Skeletal muscle cell (primary cell): ENCODE measurements at places on chromosomes 7 and 10.

GRCh38 chr10:101214446-101215396, 14.5 kb downstream of the LBX1 start:
- DNase-seq, result no peak

DNA sequence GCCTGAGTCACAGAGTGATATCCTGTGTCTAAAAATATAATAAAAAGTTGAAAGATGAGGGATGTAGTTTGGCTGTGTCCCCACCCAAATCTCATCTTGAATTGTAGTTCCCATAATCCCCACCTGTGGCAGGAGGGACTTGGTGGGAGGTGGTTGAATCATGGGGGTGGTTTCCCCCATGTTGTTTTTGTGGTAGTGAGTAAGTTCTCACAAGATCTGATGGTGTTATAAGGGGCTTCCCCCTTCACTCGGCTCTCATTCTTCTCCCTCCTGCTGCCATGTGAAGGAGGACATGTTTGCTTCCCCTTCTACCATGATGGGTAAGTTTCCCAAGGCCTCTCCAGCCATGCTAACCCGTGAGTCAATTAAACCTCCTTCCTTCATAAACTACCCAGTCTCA, 25.1 kb upstream of the UBE3C start:
- DNase-seq, result no peak

DNA sequence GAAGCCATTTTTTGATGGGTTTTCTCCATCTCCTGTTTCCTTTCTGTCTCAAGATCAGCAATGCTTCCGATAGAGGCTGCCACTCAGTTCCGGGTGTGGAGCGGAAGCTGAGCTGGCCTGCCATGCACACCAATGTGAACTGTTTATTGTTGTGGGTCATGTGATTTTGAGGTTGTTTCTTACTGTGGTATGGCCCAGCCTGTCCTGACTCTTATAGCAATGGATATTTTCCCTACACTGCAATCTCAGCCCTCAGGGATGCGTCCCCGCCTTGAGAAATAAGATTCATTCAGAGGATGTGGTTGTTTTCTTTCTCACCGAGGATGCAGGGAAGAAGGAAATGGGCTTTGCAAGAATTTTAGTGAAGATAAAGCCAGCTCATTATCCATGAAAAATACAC, 134.7 kb downstream of the PFKFB3 start:
- DNase-seq, result no peak

- DNase-seq, result no peak
Observed at GRCh38 chr7:106634958-106635357, 26.0 kb downstream of the CCDC71L start.

- DNase-seq, result peak; percentile 14
Observed at GRCh38 chr10:59181668-59182067, 5.2 kb downstream of the PHYHIPL start.

DNA sequence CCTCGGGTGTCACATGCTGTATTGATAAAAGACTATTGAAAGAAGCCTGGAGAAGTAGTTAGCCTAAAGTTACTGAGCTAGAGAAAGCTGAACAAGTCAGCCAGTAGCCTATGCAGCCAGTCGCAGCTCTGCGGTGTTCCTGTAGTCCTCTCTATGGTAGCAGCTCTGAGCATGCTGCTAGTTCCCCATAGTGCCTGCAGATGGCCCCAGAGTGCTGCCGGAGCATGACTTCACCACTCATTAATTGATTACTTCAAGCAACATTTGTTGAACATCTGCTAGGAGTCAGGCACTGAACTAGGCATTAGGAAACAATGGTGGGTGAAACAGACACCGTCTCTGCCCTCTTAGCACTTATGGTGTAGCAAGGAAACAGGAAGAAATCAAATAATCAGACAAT, 422.7 kb downstream of the SORCS3 start:
- DNase-seq, result no peak

DNA sequence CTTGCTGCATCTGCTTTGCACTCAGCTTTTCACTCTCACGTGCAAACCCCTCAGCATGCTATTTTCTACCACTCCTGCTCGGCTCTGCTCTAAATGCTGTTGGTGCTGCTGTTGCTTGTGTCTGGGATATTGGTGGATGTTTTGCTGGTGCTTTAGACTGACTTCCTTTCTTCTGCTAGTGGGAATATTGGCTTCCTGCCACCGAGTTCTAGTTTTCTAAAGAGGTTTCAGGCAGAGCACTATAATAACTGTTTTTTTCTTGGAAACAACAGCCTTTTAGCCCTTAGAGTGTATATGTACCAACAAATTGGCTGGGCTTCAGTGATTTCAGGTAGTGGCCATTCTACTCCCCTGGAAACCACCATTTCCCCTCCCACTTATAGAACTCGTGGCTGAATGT, 27.8 kb downstream of the TMEM236 start:
- DNase-seq, result no peak

- peak; percentile 66 for DNase-seq
Observed at GRCh38 chr7:81004098-81004497, 85.2 kb upstream of the SEMA3C start.

DNA sequence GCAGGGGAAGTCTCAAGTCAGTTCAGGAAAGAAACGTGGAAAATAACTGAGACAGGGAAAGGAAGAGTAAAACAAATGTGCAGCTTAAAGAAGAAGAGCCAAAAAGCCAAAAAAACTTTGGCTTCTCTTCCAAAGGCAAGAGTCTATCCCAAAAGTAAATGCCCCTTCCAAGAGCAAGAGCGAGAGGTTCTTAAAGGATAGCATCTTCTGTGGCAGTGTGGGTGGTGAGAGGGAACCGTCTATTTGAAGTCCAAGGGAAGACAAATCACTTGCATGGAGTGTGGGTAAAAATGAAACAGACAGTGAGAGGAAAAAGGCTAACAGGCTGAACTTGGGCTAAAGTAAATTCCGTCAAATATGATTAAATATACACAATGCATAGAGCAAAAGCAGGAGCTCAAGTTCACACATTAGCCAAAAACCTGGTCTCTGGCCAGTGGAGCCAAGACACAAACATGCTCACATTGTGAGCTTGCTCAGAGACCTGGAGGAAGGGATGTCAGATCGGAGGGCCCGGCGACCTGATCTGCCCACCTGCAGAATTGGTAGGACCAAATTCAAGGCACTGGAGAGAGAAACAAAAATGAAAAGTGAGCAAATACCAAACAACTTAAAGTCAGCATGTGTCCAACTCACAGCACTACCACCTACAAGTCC, 87.0 kb downstream of the PIK3CG start:
- no peak for DNase-seq

DNA sequence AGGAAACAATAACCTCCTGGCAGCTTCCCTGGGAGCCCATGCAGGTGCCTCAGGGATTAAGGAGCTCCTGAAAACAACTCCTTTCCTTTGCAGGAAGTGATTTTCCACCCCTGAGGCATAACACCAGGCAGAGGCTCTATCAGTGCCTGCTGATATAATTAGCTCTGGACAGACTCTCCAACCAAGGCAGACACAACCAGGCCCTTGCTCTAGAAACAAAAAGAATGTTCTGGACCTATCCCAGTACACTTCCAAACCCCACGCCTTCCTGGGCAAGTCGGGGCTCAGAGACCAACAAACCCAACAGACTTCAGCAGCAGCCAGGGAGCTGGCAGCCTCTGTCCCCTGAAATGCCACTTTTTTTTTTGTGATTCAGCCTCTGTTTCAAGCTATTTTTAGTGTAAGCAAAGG, 247.1 kb downstream of the KCNMA1 start:
- DNase-seq, result no peak

- no peak for DNase-seq
Observed at GRCh38 chr7:95694334-95694733, 78.0 kb upstream of the DYNC1I1 start.

DNA sequence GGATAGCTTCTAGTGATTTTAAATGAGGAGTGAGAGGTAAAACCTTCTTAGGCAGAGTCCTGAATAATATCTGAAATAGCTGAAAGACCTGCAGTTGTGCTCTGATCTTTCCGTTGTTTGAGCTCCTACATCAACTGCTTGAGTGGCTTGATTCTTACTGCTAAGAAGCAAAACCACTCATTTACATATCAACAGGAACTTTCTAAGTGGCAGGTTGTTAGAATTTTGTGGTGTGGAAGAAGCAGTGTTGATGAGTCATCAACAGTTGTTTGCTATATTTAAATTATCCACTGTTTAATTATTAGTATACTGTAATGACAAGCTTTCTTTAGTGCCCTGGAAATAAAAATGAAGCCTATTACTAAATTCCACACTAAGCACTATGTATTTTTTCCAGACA, 689.5 kb downstream of the DNAJB9 start:
- DNase-seq, result no peak

DNA sequence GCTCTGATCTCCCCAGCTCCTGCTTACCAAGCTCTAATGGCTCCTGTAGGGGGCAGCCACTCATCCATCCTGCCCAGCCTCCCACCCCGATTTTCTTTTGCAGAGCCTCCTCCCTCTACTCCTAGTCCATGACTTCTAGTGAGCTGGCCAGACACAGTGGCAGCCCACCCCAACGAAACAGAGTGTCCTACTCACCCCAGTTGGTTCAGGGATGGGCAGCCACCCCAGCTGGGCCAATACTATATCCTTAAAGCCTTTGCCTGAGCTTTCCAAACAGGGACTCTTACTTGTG, 77.1 kb downstream of the GRID1 start:
- no peak for DNase-seq

DNA sequence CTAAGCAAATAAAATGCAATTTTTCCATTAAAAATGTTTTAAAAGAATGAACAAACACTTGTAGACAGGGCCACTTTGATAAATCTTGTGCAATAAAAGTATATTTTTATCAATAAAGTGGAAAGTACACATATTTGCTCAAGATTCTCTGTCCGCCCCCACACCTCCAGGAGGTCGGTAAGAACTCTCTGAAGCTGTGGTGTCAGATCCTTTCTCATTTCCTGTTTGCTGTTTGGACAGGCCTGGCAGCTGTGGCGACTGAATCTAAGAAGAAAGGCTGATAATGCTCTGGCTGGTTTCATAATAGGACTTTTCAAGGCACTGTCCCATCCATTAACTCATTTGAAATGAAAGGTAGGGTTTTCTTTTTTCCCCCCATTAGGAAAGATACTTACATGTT, 15.3 kb upstream of the ASB4 start:
- DNase-seq, result peak; percentile 59

- DNase-seq, result no peak
Observed at GRCh38 chr10:124605001-124605370, 139.2 kb downstream of the FAM53B start.

DNA sequence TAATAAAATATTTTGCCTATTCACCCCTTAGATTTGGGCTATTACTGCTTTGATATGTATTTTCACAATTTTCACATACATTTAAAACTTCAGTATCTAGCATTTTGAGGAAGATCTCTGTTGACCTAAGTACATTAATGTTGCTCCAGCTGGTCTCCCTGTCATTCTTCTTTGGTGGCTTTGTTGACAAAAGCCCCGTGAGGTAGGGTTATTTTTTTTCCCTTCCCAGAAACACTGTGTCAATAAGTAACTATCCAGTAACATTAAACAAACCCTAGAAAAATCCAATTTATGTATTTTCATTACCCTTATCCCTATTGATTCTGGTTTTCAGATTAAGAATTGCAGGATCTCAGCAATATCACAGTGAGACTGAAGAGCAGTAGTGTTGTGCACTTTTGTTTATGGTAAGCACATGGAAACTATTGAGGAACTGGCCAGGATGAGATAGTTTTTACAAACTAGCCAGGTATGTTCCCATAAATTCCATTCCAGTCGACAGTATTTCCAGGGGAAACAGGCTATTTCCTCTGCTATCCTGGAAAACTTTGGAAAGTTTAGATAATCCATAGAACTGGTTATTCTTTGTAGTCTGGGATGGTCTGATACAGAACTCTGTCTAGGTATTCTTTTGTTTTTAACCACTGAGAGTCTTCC, 198.2 kb downstream of the PON1 start:
- DNase-seq, result no peak

DNA sequence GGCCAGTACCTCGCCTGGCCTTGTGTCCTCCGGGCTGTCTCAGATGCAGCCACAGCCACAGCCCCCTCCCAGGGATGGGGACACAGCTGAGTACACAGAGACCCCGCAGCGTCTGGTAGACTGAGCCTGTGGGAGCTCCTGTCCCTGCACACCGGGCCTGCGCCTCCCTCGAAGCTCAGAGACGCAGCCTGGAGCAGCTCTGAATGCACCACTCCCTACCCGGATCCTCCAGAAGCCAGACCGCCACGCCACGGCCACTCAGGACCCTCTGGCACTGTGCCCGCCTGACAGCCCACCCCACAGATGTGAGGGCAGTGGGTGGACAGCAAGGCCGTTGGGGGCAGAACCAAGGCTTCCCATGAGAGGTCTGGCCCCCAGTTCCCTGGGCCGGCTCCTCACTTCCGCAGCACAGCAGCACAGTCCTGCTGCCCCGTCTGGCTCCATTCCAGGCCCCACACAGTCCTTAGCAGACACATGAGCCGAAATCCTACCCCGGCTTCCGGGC, 40.8 kb downstream of the PAPOLB start:
- no peak for DNase-seq

- DNase-seq, result no peak
Observed at GRCh38 chr10:78849115-78849514, 219.7 kb upstream of the ZMIZ1 start.

GRCh38 chr10:28169525-28169924, 133.3 kb downstream of the MPP7 start:
- no peak for DNase-seq

DNA sequence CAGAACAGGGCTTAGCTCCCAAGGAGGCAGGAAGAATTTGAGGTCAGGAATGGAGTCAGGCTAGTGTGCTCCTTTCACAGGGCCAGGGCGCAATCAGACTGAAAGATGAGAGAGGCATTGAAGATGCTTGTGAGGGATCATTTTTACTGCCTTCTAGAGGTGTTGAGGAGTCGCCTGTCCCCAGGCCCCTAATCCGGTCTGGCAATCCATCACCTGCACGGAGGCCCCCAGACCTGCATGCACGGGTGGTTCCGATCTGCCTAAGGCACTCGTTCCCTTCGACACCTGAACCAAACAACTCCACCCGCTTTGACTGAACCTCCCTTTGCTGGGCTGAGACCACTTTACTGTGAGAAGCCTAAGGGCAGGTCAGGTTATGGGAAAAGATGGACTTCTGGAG, 8.0 kb downstream of the FOXI2 start:
- DNase-seq, result no peak

- DNase-seq, result peak; percentile 35
Observed at GRCh38 chr7:16051561-16052255, 365.2 kb upstream of the MEOX2 start.

DNA sequence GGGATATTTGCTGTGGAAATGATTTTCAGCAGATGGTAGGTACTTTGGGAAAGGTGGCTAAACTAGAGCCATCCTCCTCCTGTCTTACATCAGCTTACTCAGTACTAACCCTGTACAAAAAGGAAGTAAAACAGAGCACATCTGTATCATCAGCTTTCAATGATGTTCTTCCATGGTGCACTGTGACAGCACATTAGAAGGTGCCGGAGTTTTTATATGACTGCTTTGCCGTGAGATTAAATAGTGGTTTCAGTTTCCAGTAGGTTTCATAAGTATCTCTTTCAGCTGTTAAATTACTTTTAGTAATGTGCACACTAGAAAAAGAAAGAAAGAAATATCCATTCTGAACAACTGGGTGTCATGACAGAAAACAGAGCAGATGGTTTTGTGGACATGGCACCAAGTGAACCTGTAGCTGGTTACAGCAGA, 86.5 kb downstream of the ARID5B start:
- DNase-seq, result no peak
